ENCODE measurements at places on chromosomes 13 and 19.

GRCh38 chr19:2556221-2557092 lies 80.5 kb downstream of the GADD45B start:
- DNase-seq, result no peak

GRCh38 chr19:2394054-2394441 lies 33.3 kb downstream of the TIMM13 start:
- no peak for DNase-seq

GRCh38 chr19:3844596-3844995 lies 24.2 kb downstream of the ZFR2 start:
- peak; percentile 28 for DNase-seq

DNA sequence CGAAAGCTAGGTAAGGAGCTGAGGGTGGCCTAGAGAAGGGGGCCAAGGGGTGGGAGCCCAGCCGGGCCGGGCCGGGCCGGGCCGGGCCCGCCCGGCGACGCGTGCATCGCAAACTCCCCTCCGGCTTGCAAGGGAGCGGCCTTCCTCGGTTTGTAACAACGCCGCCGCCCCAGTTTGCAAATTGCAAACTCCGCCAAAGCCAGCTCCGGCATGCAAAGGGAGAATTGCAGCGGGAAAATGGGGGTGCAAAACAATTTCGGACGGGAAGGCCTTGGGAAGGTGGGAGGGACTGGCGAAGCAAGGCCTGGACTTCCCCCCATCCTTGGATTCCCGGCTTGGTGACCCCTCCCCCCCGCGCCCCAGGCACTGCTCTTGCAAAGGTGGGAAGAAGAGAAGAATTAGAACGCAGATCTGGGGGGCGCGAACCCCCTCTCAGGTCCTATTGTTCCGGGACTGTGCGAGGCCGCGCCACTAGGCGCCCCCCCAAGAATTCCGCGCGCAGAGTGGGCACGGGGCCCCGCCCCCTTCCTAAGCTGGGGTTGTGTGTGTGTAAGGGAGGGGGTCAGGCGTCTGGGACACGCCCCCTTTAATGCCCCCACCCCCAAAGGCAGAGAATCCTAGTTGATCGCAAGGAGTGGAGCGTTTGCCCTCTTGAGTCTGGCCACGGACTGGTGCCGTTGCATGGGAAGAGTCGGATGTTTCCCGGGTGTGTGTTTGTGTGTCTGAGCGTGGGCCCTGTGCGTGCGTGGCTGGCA lies 926 bp downstream of the PRR12 start:
- DNase-seq, result peak; percentile 66
